NCI-H1436 treated with DMSO at 0.1 percent for 48 hours (cell line): ENCODE measurements at places on chromosomes 5 and 9.

DNA sequence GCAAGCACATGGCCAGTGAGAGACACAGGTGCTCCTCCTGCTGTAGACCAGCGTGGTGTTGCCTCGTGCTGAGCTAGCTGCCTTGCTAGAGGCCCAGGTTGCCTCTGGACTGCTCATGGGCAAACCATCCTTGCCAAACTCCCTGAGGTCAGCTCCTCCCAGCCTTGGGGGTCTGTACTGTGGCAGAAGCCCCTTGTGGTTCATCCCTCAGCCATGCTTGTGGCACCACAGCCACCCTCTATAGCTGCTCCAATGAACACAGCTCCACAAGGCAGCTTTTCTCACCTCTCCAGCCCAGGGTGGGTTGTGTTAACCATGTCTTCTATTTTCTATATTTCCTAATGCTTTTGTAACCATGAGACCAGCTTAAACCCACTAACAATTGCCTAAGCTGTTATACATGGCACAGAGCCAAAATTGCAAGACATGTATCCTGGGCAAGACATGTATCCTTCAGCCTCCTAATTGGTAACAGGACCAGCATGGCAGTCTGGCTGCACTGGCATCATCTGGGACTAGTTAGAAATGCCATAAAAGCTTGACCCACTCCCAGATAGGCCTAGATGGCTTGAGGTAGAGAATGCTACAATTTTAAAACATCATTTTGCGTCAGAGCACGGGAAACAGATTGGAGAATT is 183.1 kb upstream of the S1PR3 start:
- no peak for DNase-seq

GRCh38 chr9:110808599-110808980 is 140.0 kb downstream of the MUSK start:
- DNase-seq = no peak

GRCh38 chr5:125700380-125700861 is 722.8 kb upstream of the GRAMD2B start:
- peak; percentile 30 for DNase-seq

DNA sequence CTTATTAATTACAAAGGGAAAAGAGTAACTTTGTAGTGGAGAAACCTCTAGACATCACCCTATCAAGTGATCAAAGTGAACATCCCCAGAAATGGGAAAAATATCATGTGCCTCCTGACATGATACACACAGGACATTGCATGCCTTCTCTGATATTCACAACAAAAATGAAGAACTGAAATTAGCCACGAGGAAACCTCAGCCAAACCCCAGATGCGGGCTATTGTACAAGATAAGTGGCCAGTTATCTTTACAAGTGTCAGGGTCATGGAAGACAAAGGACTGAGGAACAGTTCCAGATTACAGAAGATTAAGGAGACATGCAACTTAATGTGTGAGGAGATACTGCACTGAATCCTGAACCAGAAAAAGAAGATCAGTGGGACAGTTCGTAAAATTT is 23.8 kb upstream of the NPM1 start:
- no peak for DNase-seq

- no peak for DNase-seq
Measured at GRCh38 chr5:116859666-116860320, 285.2 kb upstream of the SEMA6A start.

- no peak for DNase-seq
Measured at GRCh38 chr9:106600955-106601560, 261.9 kb upstream of the ZNF462 start.

DNA sequence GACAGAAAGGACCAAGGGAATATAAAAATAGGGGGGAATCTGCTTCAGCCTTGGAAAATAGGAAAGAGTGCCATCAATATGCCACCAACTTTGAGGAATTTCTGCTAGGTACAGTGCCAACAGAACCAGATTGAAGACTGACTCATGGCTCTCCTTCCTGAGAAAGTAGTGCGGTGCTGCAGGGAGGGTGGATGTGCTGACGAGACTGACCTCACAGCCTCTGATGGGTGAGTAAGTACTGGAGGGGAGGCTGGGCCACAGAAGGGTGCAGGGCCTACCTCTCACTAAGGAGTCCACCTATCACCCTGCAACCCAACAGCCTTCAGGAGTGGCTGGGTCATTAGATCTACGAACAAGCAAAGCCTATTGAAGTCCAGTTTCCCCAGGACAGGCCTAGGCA is 187.6 kb downstream of the GABBR2 start:
- no peak for DNase-seq
